ENCODE measurements at places on chromosomes 4 and X.

DNA sequence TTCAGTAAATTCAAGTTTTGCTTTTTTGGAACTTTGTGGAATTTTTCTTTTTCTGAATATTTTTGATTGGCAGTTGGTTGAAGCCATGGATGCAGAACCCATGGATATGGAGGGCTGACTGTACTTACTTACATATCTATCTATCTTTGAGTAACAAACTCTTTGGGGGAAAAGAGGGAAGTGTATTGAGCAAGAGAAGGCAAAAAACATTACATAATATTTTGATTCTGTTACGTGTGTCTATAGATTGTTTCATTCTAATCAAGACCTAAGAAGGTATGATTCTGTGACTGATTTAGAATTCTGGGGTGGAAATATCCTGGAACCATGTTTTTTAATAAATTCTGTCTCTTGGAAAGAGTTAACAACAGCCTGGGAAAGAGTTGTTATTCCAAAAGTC lies 31.5 kb downstream of the GRSF1 start:
- no peak for DNase-seq

GRCh38 chr4:19927381-19927780 lies 324.3 kb upstream of the SLIT2 start:
- no peak for DNase-seq

DNA sequence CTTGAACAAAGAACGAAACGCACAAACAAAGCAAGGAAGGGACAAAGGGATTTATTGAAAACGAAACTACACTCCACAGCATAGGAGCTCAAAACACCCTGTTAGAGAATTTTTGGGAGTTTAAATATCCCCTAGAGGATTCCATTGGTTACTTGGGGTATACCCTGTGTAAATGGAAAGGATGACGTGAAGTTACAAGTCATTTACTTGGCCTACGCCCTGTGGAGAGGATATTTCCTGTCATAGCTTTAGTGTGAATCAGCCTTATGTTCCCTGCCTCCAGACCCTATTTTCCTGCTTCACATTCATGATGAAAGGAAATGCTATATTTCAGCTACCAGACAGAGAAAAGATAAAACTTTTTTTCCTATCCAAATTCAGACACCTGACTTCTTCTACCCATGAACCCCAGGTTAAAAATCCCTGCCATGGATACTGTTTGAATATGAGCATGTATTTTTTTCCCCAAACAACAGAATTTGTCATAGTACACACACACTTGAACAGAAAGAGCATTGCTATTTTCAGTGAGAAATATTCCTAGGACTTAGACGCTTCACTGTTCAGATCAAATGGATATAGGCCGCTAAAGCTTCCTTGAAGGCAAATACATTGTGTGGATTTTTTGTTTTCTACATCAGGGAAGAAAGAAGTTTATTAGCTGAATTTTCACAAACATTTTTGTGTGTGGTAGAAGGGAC lies 20.4 kb downstream of the PIN4 start:
- DNase-seq = peak; percentile 42

DNA sequence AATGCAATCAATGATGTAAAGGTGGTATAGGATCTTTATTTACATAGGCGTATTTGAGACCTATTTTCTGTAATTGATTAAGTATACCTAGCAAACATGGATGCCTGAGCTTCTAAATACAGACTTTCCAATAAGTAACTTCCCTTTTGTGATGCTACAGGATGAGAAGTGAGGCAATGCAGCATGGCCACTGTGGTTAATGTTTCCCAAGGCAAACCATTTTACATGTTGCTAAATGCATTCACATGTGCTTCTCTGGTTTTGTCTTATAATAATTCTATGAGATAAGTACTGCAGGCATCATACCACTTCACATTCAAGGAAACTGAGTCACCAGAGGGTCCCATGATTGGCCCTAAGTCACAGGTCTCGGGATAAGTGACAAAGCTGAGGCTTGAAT lies 35.7 kb upstream of the NKX3-2 start:
- no peak for DNase-seq

DNA sequence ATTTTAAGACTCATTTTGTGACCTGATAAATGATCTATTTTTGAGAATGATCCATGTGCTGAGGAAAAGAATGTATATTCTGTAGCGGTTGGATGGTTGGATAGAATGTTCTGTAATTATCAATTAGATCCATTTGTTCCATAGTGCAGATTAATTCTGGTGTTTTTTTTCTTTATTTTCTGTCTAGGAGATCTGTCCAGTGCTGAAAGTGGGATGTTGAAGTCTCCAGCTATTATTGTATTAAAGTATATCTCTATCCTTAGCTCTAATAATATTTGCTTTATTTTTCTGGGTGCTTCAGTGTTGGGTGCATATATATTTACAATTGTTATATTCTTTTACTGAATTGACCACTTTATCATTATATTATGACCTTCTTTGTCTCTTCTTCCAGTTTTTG lies 1344.9 kb upstream of the TENM3 start:
- DNase-seq = no peak

DNA sequence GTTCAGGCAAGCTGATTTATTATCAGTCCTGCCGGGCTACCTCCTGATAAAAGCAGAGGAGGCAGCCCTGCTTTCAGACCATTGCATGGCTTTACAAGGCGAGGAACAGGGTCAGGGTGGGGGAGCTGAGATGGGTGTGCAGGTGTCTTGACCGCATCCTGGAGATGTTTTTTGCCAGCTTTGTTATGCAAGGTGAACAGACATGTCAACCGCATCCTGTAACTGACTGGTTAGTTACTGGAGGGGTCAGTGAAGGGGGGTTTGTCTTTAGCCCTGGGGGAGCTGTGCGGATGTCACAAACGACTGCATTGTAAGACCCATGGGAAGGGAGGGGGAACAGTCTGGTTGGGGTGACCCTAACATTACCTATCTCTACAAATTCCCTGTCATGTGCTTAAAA lies 10.0 kb downstream of the ADAM29 start:
- no peak for DNase-seq

DNA sequence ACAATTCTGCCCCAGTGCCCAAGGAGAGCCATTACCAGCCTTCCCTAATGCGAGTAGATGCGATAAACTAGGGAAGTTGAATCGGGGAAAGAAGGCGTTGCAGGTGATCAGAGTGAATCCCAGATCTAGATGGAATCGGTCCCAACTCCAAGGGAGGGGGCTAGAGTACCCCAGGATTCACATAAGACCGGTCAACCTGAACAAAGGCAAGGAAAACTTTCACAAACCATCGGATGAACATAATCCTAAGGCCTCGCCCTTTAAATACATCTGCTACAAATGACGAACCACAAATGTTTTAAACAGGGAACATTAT lies 11.2 kb upstream of the ZCCHC13 start:
- no peak for DNase-seq

- no peak for DNase-seq
Measured at GRCh38 chr4:89290727-89291516, 16.7 kb downstream of the GPRIN3 start.

DNA sequence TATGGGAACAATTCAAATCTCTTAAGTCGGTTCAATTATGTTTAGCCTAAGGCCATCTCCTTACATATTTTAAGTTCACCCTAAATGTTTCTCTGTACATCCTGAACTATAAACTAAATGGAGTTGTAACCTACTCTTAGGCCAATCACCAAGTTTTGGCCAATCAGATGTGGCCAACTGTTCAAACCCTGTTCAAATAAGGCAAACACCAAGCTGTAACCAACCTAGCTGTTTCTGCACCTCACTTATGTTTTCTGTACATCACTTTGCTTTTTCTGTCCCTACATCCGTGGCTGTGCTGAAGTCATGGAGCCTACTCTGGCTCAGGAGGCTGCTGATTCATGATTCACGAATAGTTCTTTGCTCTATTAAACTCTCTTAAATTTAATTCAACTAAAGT lies 165.3 kb downstream of the GASK1B start:
- DNase-seq = no peak

DNA sequence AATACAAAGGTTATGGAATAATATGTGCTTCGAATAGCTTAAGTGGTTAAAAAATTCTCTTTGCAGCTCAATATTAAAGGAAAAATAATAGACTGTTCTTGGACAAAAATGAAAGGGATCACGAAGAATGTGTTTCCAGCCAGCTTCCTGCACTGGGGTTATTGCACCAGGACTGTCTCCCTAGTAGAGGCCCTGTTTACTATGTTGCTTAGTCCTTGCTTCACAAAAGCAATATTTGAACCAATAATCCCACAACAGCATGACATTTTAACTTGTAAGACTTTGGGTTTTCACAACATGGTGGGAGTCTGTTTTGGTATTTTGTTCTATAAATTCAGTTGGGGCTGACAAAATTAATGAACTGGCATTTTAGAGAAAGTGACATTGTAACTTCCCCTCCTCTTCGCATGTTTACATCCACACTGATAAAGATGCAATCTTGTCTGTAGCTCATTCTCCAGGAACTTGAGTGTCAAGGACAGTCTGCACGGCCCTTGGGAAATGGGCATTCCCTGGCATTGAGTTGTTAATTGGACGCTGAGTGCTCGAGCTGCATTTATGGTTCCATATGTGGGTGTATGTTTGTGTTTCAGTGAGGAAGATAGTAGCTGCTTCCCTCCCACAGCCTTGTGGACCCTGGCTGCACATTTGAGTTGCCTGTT lies 39.0 kb downstream of the SHROOM2 start:
- DNase-seq = no peak

DNA sequence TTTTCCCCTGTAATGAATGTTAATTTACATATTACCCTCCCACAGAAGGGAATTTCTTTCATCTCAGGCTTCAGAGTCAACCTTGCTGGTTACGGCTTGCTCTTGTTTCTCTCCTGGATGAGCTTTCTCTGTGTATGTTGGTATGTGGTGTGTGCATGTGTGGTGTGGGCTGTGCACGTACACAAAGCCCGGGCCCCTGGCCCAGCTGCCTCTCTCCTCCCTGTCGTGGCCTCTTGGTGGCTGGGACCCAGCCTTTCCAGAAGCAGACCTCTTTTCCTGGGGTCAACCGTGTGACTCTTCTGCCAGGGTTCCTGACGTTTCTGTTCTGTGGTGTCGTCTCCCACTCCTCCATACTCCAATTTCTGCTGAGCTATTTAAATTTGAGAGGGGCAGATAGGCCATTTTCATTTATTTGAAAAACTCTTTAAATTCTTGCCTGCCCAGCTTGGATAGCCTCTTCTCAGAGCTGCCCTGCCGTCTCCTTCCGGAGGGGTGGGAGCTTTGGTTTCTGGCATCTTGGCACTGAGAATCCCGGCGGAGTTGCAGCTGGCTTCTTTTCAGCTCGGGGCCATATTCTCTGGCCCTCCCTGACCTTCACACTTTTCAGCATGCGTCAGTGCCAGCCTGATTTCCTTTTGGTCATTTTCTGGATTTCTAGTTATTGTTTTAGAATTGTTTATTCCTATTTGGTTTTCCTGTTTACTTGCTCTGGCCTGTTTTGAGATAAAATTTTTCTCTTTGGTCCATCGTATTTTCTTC lies 25.1 kb downstream of the FHDC1 start:
- no peak for DNase-seq

DNA sequence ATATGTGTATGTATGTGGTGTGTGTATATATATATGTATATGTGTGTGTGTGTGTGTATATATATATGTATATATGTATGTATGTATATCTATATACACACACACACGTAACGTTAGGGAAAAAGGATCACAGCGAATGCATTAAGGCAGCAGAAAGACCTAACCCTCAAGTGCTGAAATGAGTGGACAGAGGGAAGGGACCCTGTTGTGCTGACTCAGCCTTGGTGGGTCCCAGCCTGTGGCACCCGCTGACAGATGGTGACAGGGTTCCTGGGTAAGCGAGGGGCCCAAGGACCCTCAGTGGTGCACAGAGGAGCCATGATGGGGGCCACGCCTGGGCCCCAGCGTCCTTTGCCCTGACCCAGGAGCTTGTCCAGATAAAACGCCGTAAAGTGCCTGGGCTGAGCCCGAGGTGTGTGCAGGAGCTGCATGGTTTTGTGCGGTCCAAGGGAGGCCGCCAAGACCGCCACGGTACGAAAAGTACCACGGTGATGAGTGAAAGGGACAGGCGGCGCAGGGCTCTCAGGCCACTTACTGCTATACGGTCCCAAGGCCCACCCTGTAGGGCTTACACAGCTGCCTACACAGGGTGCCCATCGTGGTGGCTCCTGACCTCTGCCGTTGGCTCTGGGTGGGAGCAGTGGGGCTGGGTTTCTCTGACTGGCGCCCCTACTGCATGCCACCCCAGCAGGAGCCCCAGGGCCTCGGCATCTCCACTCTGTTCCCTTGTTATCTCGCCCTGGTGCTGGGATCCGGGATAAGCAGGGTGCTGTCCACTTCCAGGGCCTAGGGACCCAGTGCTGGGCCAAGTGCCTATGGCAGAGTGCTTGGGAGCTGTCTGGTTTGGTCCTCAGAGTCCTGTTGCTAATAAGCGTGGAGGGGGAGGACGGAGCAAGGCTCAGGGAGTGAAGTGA lies 10.0 kb downstream of the SH3BP2 start:
- DNase-seq = no peak

DNA sequence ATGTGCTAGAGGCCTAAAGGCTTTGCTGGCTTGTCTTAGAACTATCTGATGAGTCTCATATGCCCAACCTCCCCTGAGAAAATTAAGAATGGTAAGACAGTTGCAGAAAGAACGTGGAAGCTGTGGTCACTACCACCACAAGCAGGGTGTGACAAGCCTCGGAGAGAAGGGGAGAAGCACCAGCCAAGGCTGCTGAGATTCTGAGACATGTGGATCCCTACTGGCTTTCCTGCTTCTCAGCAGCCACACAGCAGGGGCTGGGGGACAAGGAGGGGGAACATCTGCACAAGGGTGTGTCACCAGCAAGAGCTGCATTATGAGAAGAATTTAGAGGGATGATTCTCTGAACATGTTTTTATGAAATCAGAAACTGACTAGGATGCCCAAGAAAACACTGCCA lies 19.4 kb downstream of the TAPT1 start:
- no peak for DNase-seq

DNA sequence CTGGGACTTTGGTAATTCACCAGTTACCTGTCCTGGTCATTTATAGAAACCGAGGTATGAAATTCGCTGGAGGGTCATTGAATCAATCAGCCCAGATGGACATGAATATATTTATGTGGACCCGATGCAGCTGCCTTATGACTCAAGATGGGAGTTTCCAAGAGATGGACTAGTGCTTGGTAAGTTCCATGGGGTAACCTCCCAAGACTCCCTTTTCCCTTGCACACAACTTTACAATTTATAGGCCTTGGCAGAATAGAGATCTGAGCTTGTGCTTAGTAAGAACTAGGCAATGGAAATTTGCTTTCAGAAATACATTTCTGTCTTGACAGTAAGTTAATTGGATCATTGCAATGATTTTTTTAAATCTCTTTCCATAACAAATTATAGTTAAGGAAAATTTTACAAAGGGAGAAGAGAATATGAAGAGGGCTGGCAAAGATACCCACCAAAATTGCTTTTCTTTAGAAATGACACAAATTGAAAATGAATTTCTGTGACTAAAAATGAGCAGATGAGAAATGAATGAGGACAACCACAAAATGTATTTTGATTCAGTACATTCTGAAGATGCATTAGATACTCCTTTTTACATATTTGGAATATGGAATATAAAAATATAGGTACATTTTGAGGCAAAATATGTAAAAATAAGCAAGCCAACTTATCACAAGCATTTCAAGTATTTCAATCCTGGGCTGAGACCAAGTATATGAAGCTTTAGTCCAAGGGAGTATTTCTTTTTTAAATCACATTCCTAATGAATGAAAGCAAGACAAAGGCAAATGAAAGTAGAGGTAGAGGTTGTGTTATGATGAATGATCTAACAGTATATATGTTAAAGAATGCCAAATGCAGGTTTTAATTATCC lies 45.9 kb downstream of the PDGFRA start:
- DNase-seq = no peak

Data from MCF 10A (cell line).